GM04504 (cell line): ENCODE measurements at places on chromosomes 6 and 20.

GRCh38 chr6:159762681-159763293 lies 942 bp downstream of the ACAT2 start:
- no peak for DNase-seq

GRCh38 chr6:130752267-130752666 lies 74.9 kb upstream of the SMLR1 start:
- DNase-seq, result no peak

DNA sequence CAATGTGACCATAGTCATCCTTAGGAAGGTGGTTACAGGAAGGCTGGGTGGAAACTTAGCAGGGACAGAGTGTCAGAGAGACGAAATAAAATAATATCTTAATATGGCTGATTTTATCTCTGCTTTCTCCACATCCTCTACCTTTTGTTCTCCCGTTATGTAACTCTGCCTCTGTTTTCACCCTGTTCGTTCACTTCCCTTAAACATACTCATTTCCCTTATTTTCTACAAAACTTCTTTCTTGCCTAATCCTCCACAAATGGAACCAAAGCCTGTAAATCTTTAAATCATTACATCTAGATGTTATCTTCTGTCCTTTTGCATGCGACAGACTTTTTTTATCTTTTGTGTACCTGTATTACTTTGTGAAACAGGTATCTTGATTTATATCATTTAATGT lies 23.3 kb upstream of the CRIP3 start:
- no peak for DNase-seq

DNA sequence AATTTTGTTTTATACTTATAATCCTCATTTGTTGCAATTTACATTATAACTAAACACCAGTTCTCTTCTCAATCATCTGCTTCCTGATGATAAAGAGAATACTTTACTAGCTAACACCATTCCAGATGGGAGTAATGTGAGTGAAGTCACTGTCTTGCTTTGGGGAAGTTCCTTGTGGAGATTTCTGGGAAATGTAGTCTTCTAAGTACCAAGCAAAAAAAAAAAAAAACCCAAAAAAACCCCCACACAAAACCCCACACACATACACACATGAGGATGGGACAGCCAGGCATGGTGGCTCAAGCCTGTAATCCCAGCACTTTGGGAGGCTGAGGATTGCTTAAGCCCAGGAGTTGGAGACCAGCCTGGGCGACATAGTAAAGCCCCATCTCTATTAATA lies 2.2 kb upstream of the SNPH start:
- no peak for DNase-seq

GRCh38 chr20:63917811-63918210 lies 22.9 kb downstream of the DNAJC5 start:
- DNase-seq, result no peak

DNA sequence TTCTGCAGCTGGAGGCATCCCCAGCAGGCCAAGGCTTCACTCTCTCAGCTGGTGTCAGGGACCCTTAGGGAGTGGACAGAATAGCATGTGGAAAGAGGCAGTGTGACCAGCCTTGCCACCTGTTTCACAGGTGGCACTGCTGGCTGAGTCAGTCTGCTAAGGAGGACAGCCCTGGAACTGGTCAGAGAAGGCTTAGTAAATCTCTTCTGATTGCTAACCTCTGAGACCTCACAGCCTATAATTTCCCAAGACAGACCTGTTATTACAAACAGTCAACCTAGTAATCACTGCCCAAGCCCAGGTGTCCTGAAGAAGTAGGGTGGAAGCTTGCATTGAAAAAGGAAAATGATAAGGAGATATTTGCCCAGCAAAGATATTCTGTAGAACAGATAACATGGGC lies 26.4 kb upstream of the PAQR8 start:
- no peak for DNase-seq

DNA sequence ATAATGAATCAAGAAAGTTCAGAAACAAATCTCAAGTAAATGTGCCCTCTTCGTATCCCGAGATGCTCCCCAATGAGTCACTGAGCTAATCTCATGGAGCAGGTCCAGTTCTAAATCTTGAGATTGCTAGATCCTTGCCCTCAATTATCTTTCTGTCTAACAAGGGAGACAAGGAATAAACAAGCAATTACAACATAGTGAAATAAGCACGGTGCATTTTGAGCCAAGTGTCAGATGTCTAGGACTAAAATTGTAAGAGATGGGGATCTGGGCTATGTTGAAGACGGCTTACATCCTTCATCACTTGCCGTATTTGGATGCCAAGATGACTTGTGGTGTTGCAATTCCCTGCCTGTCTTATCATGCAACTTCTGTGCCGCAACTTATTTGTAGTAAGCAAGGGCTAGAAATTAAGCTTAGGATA lies 56.5 kb upstream of the ADGRF1 start:
- peak; percentile 60 for DNase-seq

GRCh38 chr6:24545691-24546090 lies 50.9 kb downstream of the ALDH5A1 start:
- no peak for DNase-seq

DNA sequence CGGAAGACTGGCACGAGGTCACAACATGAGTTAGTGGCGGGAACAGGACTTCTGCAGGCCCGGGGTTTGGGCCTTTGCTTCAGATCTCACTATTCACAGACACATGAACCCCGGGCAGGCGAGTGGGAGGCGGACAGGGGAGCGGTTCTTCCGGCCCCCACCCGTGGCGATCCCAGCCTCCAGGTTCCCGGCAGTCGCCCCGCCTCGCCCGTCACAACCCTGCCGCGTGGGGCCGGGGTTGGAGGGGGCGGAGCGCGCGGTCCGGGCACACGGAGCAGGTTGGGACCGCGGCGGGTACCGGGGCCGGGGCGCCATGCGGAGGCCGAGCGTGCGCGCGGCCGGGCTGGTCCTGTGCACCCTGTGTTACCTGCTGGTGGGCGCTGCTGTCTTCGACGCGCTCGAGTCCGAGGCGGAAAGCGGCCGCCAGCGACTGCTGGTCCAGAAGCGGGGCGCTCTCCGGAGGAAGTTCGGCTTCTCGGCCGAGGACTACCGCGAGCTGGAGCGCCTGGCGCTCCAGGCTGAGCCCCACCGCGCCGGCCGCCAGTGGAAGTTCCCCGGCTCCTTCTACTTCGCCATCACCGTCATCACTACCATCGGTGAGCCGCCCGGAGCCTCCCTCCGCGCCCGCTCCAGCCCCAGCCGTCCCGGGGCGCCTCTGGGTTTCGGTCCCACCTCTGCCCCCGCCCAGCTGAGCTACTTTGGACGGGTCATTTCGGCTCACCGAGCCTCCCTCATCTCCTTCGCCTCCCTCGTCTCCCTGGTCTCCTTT lies at the start of gene KCNK15:
Gene KCNK15, plus strand, starts transcription at position 268 of the 769 bp plus-strand sequence. Its CDS starts 46 bp downstream, at position 314.
- DNase-seq, result no peak

DNA sequence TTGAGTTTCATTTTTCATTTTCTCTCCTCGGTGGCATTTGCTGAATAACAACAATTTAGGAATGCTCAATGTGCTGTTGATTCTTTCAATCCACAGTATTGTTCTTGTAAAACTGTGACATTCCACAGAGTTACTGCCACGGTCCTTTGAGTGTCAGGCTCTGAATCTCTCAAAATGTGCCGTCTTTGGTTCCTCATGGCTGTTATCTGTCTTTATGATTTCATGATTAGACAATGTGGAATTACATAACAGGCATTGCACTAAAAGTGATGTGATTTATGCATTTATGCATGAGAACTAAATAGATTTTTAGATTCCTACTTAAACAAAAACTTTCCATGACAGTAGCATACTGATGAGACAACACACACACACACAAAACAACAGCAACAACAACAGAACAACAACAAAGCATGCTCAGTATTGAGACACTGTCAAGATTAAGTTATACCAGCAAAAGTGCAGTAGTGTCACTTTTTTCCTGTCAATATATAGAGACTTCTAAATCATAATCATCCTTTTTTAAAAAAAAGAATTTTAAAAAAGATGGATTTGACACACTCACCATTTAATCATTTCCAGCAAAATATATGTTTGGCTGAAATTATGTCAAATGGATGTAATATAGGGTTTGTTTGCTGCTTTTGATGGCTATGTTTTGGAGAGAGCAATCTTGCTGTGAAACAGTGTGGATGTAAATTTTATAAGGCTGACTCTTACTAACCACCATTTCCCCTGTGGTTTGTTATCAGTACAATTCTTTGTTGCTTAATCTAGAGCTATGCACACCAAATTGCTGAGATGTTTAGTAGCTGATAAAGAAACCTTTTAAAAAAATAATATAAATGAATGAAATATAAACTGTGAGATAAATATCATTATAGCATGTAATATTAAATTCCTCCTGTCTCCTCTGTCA lies 88.1 kb downstream of the SNAP25 start:
- DNase-seq, result no peak

- no peak for DNase-seq
Observed at GRCh38 chr6:100968949-100969348, 87.8 kb upstream of the ASCC3 start.

GRCh38 chr6:149877659-149878058 lies 13.5 kb upstream of the LRP11 start:
- DNase-seq, result no peak

DNA sequence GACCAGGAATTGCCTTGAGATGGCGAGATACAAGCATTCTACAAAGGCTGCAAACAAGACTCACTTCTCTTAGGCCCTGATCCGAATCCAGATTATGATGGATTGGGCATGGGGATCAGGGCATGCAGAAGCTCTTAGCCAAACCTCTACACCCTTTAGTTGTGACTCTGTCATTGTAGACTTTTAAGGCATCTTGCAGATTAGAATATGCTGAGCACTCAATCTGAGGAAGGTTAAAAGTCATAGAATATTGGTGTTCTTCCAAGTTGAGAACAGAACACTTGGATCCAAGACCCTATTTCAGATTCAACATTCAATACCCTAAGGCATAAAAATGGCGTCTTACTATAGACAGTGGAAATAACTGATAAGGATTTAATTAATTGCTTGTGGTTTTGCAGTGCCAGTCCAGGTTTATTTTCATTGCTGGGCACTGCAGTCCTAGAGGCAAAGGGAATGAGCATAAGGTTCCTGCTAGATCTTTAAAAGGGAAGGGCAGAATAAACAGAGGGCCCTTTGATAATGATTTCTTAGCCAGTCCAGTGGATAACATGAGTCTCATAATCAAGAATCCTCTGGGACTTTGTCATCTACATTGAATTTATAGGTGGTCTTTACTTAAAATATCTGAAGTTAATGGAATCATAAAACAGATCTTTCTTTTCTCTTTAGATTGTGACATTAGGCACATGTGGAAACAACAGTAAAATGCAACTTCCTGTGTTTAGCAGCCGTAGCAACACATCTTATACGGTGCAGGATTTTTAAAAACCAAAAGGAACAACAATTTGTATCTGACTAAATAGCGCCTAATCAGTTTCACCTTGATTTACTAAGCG lies 17.6 kb downstream of the PHACTR2 start:
- no peak for DNase-seq
